Stomach (tissue), 19 donors: ENCODE measurements at places on chromosomes 7 and 10. TPM values are rescaled to one million over a fixed set of nuclear protein-coding genes. Genes with fewer than 3 reads are reported as not detected.

GRCh38 chr7:46146454-46147255, 225.6 kb upstream of the IGFBP3 start:
- H3K4me1 ChIP-seq: no peaks in the 10 kb centered on the region
- no peaks in the 10 kb centered on the region for H3K27me3 ChIP-seq
- H3K27ac ChIP-seq: no peak overlapping the region
- DNase-seq: peak; percentile 17
- no peak overlapping the region for H3K4me3 ChIP-seq

Gene TDRD1
- total RNA-seq: not detected

Gene VWDE
- not detected for total RNA-seq

DNA sequence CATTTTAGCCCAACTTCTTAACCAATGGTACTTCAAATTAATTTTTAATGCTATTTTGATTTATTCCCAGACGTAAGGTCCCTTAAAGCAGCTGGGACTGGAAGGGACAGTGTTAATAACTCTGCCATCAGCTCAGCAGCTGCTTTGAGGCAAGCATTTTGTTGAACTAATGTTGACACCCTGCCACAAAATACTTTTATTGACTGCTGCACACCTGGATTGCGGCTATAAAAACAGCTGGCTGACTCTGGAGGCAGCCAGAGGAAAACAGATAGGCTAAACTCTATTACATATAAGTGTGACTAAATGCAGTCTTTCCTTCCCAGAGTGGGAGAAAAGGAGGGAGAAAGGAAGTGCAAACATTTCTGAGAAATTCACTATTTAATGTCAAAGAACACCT, 77.6 kb downstream of the ETV1 start:
- DNase-seq: no peak
- no peak overlapping the region for H3K4me3 ChIP-seq
- H3K27ac ChIP-seq: no peak overlapping the region
- no peaks in the 10 kb centered on the region for H3K36me3 ChIP-seq
- no peaks in the 10 kb centered on the region for H3K27me3 ChIP-seq

GRCh38 chr7:4602905-4603842, 78.9 kb upstream of the FOXK1 start:
- DNase-seq: no peak
- H3K27ac ChIP-seq: no peak overlapping the region
- no peak overlapping the region for H3K4me3 ChIP-seq

DNA sequence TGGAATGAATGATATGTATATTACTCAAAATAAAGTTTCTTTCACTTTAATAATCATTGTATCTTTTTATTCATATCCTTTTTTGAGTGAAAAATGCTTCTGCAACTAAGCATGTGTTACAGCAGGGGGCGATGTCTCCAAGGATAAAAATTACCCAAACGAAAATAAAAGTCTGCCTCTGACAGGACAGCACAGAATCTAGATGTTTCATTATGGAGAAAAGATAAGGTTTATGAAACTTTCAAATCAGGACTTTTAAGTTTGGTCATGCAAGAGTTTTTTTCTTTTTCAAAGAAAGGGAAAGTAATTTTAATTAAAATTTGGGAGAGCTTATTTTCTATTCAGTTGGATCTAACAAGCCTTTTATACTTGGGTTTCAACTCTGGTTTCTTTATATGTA, 48.4 kb downstream of the TES start:
- H3K27me3 ChIP-seq: no peaks in the 10 kb centered on the region
- H3K4me1 ChIP-seq: peaks cover 8% of the 10 kb centered on the region
- peaks cover 36% of the 10 kb centered on the region for H3K36me3 ChIP-seq
- DNase-seq: peak; percentile 84

DNA sequence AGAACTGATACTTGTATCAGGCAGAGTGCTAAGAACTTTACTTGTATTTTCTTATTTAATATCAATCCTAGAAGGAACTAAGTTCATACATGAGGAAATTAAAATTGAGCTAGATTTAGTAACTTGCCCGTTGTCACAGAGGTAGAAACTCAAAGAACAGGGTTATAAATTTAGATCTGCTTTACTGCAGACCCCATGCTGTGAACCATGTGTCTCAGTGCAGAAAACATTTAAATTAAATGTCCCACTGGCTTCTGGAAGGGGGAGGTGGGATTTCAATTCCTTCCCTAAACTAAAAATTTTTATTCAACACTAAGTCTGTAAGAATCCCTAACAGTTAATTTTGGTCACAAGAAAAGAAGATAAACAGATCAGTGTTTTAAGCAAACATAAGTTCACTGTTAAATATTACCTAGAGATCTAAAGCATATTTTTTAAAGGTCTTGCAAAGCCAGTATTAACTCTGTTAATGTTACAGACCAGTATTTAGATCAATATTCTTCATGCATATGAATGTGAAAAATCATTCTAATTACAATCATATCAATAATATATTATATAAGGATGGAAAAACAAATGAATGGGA, 23.1 kb downstream of the WASL start:
- no peaks in the 10 kb centered on the region for H3K36me3 ChIP-seq
- H3K4me1 ChIP-seq: peaks cover 86% of the 10 kb centered on the region
- H3K4me3 ChIP-seq: no peak overlapping the region
- no peaks in the 10 kb centered on the region for H3K27me3 ChIP-seq

Gene KIAA1217
- total RNA-seq: 31.8 TPM

- H3K27ac ChIP-seq: no peak overlapping the region
- DNase-seq: no peak
- no peak overlapping the region for H3K4me3 ChIP-seq
- no peaks in the 10 kb centered on the region for H3K4me1 ChIP-seq
- H3K27me3 ChIP-seq: no peaks in the 10 kb centered on the region
Measured at GRCh38 chr10:65827359-65827758, 1098.5 kb upstream of the LRRTM3 start.
